ENCODE measurements at places on chromosomes 11 and 22.

- DNase-seq = no peak
Observed at GRCh38 chr11:75303544-75304224, 47.8 kb downstream of the ARRB1 start.

GRCh38 chr11:60367009-60367408, 11.3 kb upstream of the MS4A7 start:
- DNase-seq = no peak

- no peak for DNase-seq
Observed at GRCh38 chr11:69817265-69818230, 1.7 kb downstream of the FGF3 start.

GRCh38 chr11:18012906-18013781, at the start of gene SERGEF:
Gene SERGEF, minus strand, starts transcription at chr11:18013047. Its CDS starts 37 bp downstream, at chr11:18013010.
- peak; percentile 95 for DNase-seq

GRCh38 chr11:3224401-3225057, 5.9 kb upstream of the MRGPRG start:
- DNase-seq = no peak

GRCh38 chr22:46327691-46328465, 7.6 kb upstream of the TRMU start:
- DNase-seq = no peak

DNA sequence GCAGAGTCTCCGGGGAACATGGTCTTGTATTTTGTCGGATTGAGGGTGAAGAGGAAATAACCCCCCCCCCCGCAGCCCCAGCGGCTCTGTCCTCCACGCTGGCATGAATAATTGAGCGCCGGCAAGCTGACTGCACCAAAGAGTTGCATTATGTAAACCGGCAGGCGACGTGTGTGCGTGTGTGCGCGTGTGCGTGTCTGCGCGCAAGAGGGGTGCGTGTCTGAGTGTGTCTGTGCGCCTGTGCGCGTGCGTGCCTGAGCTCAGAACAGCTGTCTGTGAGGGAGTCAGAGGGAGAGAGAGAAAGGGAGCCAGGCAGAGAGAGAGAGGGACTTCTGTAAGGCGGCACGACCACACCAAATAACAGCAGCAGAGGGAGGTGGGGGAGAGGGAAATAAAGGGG, 94.4 kb downstream of the SCN3B start:
- DNase-seq = no peak

DNA sequence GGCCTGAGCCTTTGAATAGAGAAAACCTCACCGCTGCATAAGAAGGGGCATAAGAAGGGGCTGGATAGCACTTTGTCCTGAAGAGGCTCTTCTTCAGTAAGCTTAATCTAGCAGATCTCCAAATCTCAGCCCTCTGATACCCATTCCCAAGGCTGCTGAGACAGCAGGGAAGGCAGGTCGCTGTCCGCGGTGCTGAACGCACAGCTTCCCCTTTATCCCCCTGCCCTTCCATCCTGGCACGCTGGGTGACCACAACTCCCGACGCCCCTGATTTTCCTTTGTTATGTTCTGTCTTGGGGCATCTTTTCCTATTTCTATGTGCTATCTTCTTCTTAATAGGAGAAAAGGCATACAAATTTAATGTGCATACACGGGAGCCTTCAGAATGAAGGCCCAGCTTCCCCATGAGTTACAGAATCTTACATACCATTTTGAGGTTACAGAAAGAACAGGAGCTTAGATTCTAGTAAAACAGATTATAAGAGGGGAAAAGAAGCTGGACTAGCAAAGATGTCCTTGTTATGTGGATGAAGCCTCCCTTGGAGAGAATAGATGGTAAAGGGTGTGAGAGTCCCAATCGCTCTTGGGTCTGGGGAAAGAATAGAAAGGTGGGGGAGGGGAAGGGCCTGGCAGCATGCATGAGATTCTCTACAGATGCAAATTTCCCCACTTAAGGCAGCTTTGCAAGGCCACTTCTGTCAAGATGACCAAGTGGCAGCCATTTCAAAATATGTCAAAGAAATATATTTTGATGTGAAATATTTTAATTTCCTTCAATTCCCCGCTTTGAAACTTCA, 5.7 kb upstream of the SULT4A1 start:
- peak; percentile 25 for DNase-seq

DNA sequence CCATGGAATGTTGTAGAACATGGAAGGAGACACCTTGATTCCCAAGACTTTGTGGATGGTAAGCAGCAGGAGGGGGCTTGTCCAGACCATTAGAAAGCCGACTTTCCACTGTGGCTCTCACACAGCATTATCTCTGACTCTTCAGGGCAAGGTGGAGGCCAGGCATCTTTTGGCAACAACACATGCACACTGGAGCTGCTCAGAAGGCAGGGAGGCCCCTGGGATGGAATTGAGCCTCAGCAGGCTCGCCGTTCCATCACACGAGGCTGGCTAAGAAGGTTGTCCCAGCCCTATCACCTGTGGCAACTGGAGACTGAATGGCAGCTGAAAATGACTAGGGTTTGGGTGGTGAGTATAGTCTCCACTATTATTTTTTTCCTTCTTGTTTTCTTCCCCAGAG, 76.3 kb upstream of the TMEM45B start:
- DNase-seq = no peak

DNA sequence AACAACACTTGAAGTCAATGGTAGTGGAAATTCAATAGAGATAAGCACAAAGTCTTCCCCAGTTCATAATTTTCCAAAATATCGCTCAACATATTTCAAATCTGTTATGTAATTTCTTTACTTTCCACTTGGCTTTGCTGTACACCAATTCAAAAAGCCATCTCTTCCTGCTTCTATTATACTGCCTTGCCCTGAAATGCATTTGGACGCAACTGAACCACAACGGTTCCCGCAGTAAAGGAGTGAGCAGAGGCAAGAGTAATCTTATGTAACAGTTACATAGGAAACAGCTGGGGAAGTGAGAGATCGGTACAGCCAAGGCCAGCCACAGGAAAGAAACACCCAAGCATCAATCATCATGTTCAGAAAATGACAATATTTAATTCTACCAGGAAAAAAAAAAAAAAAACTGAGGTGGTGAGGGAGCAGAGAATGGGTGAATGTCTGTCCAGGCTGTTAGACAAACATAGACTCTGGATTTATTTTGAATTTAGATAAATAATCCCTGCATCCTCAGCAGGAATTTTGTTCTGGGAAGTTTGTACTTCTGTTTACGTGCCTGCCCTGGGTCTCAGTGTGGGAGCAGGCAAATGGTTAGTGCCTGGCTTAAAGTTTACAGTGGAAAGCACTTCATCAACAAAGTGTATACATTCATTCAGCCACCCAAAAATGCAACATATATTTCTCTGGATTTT, 392.2 kb downstream of the ETS1 start:
- no peak for DNase-seq

DNA sequence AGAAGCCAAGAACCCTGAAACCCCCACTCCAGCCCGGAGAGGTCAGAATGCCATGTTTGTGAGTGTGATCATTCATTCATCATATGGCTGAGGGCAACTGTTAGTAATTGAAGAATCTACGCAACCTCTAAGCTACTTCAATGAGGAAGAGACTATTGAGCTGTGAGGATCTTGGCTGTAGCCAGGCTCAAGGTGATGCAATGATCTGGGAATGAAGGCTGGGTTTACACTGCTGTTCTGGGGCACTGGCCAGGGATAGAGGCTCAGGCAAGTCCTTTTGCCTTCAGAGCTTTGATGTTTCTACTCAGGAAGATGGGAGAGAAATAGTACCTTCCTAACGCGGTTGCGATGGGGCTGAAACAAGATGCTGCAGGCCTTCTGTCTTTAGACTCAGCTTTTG, 12.9 kb downstream of the CRYBB2 start:
- no peak for DNase-seq

DNA sequence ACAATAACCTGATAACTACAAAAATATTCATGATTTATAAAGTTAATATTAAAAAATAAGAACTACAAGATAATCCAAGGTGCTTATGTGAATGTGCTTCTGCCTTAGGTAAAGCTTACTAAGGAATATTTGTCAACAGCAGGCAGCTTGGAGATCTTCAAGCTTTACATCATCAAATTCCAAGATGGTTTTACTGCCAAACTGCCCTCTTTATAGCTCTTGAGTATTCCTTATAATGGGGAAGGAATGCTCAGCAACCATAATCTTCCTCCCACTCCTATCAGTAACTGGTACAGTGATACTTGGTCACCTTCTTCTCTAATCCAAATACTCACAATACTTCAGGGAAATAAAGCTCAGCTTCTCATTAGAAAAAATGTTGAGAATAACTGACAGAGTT, 30.1 kb downstream of the SBF2 start:
- DNase-seq = no peak

All from HAP-1 (cell line).